ENCODE measurements at places on chromosomes 2 and 18.

DNA sequence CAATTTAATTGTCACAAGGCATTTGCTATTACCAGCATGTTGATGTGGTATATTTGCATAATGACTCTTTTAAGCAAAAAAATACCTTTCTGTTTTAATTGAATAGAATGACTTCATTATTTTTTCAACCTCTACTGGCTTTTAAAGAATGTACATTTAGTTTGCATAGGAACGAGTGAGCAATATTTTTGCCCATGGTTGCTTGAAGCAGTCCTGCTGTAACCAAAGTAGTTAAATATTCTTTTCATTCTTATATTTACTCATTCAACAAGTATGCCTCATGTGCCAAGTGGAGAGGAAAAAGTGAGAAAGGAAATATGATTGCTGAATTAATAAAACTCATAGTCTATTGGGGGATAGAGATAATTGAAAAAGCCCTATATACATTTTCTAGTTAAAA, 184.7 kb downstream of the DSEL start:
- no peak for DNase-seq

DNA sequence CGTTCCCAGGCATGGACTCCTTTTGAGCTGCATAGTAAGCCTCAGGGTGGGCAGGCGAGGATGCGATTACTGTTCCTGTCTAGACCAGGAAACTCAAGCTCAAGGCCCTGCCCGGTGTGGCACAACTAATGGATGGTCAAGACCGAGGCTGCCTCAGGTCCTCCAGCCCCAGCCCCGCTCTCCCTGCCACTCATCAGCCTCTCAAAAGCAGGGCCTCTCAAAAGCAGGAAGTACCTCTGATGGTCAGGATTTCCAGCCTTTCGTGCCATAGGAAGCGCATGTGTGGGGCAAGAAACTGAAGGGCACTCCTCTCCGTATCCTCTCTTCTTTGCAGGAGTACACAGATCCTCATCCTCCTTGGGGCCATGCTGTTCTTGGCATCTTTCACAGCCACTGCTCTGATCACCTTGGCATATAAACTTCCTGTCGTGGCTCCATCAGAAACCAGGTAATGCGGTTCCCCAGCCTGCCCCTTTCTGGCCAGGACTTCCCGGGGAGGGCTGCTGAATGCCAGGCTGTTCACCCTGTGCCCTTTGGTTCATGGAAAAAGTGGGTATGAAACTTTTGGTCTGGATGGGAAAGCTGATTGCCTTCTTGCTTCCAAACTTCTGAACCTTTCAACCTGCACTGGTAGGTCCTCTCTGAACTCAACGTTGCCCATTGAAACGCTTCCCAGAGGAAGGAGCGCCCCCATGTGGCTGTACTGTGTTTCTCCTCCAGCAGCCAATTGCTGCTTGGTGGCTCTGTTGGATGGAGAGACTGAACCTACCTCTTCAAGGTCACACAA, 82.8 kb upstream of the SEC11C start:
- DNase-seq: peak; percentile 40

- DNase-seq: no peak
These were observed 153.6 kb downstream of the NCKAP5 start for GRCh38 chr2:133414486-133415209.

GRCh38 chr18:63234841-63235240, 84.7 kb downstream of the BCL2 start:
- DNase-seq: no peak

DNA sequence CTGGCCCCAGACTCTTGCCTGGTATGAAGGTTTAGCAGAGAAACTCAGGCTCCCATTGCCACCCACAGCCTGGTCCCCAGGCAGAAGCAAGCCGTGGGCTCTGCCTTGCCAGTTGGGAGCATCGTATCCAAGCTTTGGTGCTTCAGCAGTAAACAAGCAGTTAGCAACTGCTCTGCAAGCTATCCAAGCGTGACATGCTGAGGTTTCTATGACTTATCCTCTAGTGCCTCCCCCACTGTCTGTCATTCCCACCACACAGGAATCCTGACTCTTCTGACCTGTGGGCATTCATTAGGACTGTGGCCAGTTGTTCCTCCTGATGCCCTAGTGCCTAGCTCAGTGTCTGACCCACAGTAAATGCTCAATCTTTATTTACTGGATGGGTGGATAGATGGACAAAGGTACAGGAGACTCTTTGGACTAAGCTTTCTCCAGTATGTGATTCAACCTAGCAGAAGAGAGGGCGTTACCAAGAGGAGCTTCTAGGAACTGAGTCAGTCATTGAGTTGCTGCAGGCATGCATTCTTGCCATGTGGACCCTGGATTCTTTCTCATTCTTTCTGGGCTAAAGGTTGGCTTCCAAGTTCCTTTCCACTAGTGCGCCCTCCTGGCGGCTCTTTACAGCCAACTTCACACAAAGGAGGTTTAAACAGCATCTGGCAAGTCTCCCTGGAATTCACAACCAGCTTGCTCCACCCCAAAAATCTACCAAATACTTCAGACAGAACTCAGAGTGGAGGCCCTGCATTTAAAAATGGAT, 40.6 kb upstream of the MRPL19 start:
- no peak for DNase-seq

DNA sequence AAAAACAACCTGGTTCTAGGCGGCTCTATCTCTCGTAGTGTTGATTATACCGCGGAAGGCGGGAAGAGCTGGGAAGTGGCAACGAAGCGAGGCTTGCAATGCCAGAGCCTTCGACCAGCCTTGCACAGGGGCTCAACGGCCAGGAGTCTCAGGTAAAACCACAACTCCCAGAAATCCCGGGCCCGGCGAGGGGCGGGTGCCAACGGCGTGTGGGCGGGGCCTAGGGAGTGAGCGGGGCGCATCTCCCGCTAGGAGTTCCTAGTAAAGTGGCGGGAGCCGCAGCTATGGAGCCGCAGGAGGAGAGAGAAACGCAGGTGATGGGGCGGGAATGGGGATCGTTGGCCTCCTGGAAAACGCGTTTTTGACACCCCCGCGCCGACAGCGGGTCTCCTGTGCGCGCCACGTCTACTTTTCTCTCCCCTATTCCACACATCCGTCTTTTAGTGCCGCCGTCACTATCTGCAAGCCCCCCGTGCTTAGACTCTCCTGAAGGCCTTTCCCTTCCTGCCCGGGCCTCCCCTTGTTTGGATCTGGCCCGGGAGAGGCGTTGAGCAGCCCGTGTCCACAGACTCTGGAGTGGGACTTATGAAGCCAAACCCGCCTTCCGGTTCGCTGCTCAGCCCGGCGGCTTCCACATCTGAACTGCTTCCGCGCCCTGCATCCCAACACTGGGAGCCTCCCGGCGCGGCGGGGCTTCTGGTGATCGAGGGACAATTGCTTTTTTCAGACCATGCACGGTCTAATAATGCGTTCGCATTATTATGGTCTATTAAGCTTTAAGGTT, at the start of gene HAUS1:
TSS of gene HAUS1 (plus strand) at position 258 of the 784 bp plus-strand sequence. CDS start at position 285, 27 bp downstream.
- DNase-seq: peak; percentile 80

GRCh38 chr2:174643356-174643755, 45.8 kb upstream of the WIPF1 start:
- no peak for DNase-seq

DNA sequence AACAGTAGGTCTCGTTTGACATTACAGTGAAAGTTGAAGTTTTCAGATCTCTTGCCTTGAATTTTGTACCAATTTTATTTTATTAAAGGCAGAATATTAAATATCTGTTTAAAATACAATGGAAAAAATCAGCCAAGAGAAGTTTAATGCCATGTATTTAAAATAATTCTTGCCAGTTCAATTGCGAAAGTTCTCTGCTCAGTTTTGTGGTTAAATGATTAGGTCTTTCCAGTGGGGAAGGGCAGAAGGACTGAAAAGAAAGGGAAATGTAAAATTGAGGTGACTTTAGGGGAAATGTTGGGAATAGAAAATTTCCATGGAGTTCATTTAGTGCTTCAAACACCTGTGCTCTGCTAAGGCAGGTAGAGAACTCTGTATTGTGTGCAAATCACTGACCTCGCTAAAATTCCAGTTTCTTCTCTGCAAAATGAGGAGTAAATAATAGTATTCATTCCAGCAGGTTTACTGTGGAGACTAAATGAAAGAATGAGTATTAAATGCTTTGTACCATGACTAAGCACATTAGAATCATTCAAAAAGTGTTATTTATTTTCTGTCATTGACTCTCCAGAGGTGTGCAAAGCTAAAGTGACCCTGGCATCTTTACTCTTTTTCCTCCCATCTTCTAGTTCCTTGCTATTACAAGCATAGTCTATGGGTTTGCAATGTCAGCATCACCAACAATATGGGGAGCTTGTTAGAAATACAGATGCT, 74.4 kb downstream of the KIAA1328 start:
- DNase-seq: no peak

- no peak for DNase-seq
These were observed 568.7 kb downstream of the METTL4 start for GRCh38 chr18:2002604-2003003.

- no peak for DNase-seq
These were observed 16.6 kb downstream of the SMC6 start for GRCh38 chr2:17736989-17737388.

- no peak for DNase-seq
These were observed 11.8 kb downstream of the NEU4 start for GRCh38 chr2:241820625-241821384.

DNA sequence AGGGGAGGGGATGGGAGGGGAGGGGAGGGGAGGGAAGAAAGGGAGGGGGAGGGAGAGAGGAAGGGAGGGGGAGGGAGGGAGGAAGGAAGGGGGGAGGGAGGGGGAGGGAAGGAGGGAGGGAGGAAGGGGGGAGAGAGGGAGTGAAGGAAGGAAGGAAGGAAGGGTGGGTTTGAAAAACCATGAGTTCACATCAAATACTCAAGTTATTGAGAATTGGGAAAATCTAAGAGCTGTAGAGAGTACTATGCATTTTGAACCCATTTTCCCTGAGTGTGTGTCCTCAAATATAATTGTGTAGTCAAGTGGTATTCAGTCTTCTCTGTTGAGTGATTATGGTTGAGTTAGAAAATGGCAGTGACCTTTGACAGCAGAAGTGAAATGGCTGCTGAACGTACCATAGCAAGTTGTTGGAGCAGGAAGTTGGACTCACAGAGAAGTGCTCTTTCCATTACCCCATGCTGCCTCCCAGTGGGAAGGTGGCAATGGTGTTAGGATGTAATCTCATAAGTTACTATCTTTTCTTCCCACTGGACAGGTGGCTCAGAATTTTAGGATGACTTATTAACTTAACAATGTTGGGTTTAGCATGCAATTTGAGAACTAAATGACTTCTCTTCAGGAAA, 214.6 kb downstream of the SETBP1 start:
- DNase-seq: peak; percentile 31

- DNase-seq: peak; percentile 90
These were observed 57.8 kb downstream of the PKDCC start for GRCh38 chr2:42105330-42106256.

DNA sequence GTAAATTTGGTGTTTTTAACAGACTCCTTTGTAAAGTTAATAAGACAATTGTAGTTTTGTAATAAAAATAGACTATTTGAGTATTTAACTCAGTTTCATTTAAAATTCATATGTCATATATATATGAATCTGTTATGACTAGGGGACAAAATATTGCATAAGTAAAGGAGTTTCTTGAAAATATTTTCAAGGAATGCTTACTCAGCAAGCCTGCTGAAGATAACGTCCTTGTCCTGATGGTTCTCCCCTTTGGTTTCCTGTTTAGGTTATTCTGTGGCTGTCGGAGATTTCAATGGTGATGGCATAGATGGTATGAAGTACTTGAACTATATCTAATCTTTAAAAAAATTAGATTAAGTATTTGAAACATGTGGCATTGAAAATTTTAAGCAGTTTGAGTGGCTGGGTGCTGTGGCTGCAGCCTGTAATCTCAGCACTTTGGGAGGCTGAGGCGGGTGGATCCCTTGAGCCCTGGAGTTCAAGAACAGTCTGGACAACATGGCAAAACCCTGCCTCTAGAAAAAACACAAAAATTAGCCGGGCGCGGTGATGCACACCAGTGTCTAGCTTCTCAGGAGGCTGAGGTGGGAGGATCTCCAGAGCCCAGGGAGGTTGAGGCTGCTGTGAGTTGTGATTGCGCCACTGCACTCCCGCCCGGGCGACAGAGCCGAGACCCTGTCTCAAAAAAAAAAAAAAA, 47.1 kb downstream of the ITGAV start:
- DNase-seq: no peak

DNA sequence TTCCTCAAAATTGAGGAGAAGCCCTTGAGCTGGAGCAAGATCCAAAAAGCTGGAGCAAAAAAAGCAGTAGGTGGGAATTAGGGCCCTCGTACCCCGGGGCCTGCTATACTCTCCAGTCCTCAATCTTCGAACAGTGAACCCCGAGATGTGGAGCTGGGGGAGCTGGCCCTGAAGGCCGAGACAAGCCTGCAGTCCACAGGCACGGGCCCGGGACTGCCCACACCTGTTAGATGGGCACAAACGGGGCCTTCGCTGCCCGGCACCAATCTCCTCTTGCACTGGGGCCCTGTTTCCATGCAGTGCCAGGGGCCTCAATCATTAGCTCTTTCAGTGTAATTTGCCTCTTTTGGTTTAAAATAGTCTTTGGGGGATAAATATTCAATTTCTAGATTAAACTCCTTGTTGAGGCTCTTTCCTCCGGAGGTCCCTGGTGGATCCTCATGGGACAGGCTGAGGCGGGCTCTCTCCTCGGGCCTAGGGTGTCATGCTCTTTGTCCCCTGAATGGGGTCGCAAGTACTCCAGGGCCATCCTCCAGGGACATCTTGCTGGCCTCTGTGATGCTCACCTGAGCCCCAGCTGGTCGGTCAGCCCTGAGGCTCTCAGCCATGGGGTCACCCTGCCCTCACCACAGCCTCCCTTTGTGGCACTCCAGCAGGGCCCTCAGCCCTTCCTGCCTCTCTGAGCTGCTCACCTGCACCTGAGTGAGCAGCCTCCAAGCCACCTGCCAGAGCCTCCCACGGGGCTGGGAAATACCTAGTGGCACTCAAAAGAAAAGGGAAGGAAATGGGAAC, 223.6 kb downstream of the ALPK2 start:
- no peak for DNase-seq

DNA sequence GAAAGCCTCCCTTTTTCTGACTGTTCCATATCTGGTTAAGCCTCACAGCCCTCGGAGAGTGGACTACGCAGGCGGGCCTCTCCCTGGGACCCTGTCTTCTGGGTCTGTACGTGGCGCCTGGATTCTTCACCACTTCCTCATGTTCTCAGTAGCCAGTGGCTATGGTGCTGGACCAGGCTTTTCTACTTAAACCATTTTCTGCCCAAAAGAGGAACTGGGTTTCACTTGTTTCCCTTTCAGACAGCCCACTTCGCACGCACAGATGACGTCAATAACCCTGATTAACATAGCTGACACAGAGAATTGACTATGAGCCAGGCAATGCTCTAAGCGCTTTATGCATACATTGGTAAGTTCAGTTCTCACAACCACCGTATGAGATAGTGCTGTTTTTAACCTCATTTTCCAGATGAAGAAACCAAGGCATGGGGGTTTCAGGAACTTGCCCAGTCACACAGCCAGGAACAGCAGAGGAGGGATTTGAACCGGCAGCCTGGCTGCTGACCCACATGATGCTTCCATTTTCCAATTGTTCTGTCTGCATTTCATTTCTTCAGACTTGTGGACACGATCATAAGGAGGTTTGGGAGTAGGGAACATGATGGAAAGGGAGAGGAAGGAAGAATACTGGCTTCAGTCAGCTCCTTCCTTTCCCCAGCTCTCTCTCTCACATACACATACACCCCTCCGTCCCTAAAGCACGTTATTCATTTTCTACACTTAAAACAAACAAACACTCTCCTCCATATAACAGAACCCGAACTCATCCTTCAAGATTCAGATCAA, 41.7 kb downstream of the MYOM1 start:
- DNase-seq: peak; percentile 9

All from CD4-positive, alpha-beta T cell treated with Interleukin-15 for 4 hours (primary cell).